ENCODE measurements at places on chromosomes 3 and 15.

DNA sequence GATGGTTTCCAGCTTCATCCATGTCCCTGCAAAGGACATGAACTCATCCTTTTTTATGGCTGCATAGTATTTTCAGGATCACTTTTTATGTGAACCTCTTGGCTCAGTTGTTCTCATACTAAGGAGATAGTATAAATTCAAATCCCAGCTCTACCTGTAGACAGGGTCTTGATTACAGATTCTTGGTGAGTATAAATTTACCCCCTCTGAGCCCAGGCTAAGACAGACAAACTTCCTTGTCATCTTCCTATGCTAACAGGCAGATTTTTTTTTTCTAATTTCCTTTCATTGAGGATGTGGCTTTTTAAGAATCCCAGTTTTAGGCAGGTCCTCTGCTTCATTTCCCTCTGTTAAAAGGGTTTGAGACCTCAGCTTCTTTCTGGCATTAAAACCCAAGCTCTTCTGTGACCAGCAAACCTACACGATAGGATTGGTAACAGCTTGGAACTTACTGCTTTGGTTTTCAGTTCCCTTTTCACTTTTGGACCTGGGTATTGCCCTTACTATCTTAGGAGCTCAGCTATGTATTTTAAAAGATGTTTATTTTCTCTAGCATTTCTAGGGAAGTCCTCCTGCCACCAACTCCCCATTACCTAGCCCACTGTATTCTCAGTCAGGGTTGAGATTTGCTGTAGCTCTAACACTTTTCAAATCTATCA, 72.5 kb downstream of the VPS8 start:
- DNase-seq = no peak

DNA sequence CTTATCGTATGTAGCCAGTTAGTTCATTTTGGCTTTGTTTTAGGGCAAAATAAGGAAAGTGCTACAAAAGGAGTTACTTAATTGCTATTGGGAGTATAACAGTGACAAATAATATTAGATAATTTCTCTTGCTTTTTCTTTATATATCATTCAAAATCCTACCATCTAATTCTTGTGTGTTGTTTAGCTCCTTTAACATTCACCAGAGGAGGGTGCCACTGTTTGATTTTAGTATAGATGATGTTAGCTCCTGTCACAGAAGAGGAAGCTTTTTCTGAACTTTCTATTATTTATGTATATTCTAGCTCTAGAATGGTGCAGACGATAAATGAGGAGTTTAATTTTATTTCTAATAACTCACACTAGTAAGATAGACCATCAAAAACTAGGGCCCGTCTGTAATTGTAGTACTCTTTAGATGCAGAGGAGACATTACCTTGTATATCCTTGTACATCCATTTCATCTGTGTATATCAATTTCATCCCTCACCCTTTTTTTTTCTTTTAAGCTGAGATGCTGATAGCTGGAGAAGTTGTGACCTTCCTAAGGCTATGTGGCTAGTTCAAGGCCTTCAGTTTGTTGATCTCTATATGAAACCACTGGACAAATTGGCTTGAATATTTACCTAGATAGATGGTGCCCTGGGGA, 3.0 kb downstream of the PPM1L start:
- DNase-seq = no peak

DNA sequence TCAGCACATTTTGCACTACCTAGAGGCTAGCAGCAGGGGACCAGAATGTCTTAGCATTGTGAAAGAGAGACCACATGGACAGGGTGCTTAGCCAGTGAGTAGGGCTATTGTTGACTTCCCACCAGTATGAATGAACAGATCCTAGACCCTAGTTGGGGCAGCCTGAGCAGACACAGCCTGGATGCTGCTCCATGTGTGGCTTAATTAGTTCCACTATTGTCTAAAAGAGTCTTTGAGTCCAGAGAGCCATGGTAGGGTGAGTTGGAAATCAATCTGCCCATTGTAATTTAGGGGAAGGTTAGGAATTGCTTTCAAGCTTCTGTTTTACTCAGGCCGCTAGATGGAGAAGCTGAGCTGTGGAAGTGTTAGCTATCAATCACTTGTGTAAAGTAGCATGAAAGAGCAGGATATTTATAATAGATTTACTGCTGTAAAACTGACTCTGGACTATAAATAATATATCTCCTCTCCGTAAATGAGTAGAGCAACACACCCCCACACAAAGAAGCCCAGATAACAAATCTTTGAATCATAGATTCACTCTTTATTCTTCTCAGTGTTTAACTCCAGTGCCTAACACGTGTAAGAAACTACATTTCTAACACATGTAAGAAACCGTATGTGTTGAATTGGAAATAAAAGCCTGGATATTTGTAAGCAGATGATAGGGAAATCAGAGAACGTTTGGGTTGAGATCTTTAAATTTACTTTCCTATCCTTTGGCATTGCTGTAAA, 4.1 kb upstream of the GCSAM start:
- DNase-seq = peak; percentile 53

- no peak for DNase-seq
These were observed 6.4 kb upstream of the MAP3K13 start for GRCh38 chr3:185356499-185356898.

GRCh38 chr3:132542577-132542976, 54.5 kb upstream of the ACKR4 start:
- DNase-seq = no peak

DNA sequence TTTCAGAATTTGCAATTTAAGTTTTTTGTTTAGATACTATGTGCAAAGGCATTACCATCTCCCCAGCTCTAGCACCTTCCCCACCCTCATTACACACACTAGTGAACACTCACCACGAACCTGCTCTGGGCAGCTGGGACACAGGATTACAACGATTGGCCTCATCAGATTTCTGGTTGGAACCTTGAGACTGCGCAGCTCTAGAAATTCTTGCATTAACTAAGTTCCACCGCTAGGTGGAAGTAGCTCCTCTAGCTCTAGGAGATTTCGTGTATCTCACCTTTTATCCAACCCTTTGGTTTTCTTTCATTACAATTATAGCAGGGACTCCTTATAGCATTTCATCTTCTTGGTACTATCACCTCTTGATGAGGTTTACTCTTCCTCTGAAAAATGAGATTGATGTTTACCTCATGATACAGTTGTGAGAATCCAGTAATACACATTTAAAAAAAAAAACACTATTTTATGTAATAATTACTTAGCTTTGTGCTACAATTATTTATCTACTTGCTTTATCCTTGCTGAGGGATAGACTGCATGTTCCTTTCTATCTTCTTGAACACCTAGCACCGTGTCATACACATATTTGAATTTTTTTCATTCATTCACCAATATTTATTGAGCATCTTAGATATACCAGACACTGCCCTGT, 28.7 kb upstream of the PLOD2 start:
- peak; percentile 71 for DNase-seq

DNA sequence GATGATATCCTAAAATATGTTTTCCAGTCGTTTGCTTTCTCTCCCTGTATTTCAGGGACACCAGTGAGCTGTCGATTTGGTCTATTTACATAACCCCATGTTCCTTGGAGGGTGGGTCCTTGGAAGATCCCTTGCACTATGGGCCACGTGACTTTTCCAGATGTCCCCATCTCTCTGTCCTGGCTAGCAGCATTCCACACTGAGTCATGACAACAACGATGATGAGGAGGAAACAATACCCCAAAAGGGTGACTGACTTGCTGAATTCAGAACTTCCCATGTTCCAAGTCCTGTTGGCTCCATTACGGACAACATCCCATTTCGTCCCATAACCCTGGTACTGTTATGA, 134.3 kb downstream of the NSMCE3 start:
- no peak for DNase-seq

DNA sequence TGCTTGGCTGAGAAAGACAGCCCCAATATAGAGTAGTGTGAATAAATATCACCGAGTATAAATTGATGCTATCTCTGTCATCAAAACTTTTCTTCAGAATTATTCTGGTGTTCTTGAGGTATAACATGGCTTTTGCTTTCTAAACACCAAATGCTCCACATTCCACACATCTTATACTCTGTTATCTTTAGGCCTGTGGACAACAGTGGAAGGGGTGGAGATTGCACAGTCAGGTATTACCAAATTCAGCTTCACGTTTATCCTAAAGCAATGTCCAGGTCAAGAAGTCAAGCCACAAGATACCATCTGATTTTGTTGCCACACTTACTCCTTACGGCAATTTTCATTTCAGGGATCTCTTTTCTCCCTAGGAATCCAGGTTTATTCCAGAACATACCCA, 394.8 kb downstream of the SI start:
- DNase-seq = no peak

DNA sequence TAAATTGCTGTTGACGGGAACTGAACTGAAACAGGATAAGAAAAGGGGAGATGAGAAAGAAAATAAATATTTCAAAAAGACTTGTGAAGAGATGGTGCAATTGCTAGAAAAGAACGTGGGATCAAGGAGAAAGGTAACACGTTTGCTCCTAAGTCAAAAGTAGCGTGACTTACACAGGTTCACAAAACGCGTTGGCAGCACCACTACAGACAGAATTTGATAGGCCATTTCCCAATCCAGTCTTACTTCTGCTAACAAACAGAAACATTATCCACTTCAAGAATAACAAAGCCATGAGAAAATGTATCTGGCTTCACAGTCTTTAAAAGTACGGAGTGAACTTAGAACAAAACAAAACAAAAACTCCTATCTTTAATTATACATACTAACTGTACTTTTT, 75.5 kb downstream of the DPH6 start:
- DNase-seq = no peak

DNA sequence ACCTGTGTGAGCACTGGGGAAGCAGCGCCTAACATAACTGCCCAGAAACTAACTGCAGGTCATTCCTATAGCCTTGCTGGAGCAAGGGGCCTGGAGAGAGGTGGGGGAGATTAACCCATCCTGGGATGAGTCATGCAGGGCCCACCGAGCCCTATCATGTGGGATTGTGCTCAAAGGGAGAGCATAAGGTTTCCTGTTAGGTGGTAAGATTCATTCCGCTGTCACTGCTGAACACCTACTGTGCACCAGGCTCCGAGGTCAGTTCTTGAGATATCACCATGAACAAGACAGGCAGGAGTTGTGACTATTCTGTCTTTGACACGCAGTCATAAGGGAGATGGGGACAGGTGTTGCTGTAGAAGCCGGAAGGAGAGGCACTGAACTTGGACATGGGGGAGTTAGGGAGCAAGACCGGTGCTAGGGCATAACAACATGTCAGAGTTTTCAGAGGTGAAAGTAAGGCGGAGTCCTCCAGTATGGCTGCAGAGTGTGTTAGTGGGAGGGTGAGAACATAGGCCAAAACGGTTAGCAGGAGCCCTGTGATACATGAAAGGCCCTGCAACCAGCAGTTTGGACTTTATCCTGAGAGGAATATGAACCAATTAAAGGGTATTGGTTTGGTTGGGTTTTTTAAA, 2.4 kb downstream of the SLC25A38 start:
- no peak for DNase-seq

- no peak for DNase-seq
These were observed 2.7 kb downstream of the ABHD14A start for GRCh38 chr3:51977446-51978142.

- no peak for DNase-seq
These were observed 132.1 kb downstream of the IL1RAP start for GRCh38 chr3:190645932-190646460.

GRCh38 chr3:125163739-125164601, 48.6 kb downstream of the SLC12A8 start:
- DNase-seq = peak; percentile 64

DNA sequence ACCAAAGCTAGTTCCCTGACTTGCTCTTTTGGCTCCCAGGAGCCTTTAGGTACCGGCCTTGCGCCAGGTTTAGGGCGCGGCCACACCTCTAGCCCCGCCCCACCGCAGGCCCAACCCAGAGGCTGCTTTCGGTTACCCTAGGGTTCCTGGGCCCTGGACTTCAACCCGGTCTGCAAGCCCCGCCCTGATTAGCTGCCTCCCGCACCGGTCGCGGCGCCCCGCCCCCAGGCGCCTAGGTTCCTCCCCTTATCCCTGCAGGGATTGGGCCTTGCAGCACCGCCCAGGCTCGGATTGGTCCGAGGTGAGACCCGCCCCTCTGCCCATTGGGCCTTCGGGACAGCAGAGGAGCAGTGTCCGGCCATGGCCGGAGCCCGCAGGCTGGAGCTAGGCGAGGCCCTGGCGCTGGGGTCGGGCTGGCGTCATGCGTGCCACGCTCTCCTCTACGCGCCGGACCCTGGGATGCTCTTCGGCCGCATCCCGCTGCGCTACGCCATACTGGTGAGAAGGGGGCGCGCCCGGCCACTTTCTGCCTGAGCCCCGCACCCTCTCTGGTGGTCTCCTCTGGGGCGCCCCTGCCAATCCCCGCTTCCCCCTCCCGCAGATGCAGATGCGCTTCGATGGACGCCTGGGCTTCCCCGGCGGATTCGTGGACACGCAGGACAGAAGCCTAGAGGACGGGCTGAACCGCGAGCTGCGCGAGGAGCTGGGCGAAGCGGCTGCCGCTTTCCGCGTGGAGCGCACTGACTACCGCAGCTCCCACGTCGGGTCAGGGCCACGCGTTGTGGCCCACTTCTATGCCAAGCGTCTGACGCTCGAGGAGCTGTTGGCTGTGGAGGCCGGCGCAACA, at the start of gene NUDT16:
Gene NUDT16, plus strand, starts transcription at position 330 of the 847 bp plus-strand sequence. Its CDS starts 31 bp downstream, at position 361.
- peak; percentile 98 for DNase-seq

DNA sequence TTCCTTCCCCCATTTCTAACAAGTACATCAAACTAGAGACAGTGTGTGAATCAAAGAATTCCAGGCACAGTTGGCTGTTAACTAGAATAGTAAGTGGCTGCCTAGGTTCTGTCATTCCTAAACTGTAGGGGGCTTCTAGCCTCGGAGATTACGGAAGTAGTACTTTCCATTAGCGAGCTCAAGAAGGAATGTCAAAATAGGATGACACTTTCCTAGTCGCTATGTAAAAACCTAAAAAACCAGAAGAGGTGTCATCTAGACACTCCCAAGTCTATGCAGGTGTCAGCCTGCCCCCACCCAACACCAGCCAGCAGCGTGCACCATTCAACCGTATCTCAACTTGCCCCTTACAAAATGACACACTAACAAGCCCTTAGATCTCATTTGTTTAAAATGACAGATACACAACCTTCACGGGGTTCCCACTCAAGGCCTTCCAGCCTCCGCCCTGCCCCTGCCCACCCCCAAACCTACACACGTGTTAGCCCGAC, 874 bp downstream of the INO80 start:
- DNase-seq = peak; percentile 38

- no peak for DNase-seq
These were observed 19.3 kb downstream of the TNFAIP8L3 start for GRCh38 chr15:51075364-51075763.

DNA sequence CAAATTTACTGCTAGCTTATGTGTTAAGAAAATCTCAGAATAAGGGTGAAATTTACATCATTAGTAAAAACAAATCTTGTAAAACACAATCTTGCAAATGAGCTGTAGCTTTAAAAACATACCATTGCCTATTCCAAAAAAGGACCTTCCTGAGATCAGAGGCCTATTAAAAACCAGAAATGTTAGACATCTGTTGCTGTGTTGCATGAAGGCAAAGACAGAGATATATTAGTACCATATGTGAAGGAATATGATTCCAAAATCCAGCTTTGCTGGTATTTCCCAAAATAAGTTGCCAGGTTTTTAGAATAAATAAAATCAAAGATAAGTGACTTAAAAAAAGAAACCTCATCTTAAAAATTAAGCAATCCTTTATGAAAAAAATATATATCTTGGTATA, 504.1 kb upstream of the CDIN1 start:
- DNase-seq = no peak

Data from iPS-NIHi11 (cell line).